ENCODE measurements at places on chromosomes 1 and 21.

DNA sequence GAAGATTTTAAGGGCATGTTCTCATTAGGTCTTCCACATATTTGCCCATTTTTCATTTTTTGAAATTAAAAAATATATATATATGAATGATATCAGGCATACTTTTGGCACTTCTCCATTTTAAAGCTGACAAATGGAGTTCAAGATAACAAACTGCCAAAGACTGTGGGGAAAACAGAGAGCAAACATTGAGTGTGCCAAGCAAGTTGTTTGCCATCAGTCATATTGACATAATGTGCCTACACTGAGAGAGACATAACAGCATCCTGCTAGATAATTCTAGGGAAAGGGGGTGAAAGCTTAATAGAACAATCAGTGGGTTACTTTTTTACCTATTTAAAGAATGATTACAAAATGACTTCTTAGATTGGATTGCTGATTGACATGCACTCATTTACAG lies 529.4 kb upstream of the CXADR start:
- DNase-seq: no peak
- H3K4me3 ChIP-seq: no peak overlapping the region
- no peak overlapping the region for H3K27ac ChIP-seq
- H3K27me3 ChIP-seq: no peaks in the 10 kb centered on the region
- no peaks in the 10 kb centered on the region for H3K4me1 ChIP-seq
- no peaks in the 10 kb centered on the region for H3K36me3 ChIP-seq

DNA sequence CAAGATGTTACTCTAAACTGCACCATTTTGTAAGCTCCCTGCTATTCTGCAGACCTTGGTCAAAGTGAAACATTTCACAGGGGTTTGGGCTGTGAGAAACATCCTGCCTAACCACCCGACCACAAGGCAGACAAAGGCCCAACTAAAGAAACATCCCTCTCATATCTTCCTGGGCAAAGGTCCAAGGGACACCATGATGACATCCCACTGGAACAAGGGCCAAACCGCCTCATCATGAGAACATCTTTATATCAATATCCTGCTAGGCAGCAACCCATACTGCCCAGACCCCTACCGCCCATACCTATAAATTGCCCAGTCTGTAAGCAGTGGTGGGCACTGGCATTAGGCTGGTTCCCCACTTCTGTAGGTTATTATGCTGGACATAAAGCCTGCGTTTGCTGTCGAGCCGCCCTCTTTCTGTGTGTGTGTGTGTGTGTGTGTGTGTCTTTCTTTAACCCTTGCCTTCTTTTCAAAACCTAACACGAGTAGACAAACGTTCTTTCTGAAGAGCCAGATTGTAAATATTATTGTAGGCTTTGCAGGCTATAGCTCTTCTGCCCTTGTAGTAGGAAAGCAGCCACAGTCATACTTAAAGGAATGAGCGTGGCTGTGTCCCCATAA lies 1.0 kb upstream of the PPIE start:
- H3K36me3 ChIP-seq: no peaks in the 10 kb centered on the region
- peak; percentile 70 for DNase-seq
- peaks cover 12% of the 10 kb centered on the region for H3K4me1 ChIP-seq
- no peak overlapping the region for H3K4me3 ChIP-seq

DNA sequence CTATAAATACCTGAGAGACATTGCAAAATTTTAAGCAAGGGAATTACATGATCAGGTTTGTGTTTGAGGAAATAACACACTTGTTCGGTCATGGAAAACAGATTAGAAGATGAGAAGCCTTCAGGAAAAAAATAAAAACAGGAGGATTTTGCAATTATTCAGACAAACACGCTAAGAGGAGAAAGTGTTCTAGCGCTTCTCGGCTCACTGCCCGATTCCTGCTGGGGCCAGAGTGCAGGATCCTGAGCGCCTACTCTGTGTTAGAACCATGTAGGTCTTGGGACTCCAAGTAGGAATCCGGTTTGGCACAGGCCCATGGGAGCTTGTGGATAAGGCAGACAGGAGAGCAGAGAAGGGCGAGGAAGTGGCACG lies 8.1 kb upstream of the PRELP start:
- H3K27me3 ChIP-seq: no peaks in the 10 kb centered on the region
- no peaks in the 10 kb centered on the region for H3K36me3 ChIP-seq
- H3K4me3 ChIP-seq: no peak overlapping the region
- peak; percentile 88 for DNase-seq
- peak overlapping the region; percentile 85 for H3K27ac ChIP-seq
- H3K4me1 ChIP-seq: peaks cover 43% of the 10 kb centered on the region

GRCh38 chr1:212315907-212316306 lies 30.7 kb downstream of the PPP2R5A start:
- no peaks in the 10 kb centered on the region for H3K27me3 ChIP-seq
- no peaks in the 10 kb centered on the region for H3K4me1 ChIP-seq
- H3K4me3 ChIP-seq: no peak overlapping the region
- no peak overlapping the region for H3K27ac ChIP-seq

- H3K27me3 ChIP-seq: no peaks in the 10 kb centered on the region
- DNase-seq: no peak
- no peaks in the 10 kb centered on the region for H3K4me1 ChIP-seq
- H3K36me3 ChIP-seq: no peaks in the 10 kb centered on the region
- H3K27ac ChIP-seq: no peak overlapping the region
Observed at GRCh38 chr1:237687804-237688203, 202.9 kb downstream of the ZP4 start.

Data from testis (tissue), 5 donors.